ENCODE measurements at places on chromosomes 13 and 19.

GRCh38 chr13:22696433-22696832, 484.3 kb upstream of the SGCG start:
- DNase-seq: no peak

- DNase-seq: no peak
Measured at GRCh38 chr19:14023404-14024235, 4.3 kb upstream of the RLN3 start.

- DNase-seq: no peak
Measured at GRCh38 chr13:113930671-113931637, 42.9 kb downstream of the C13orf46 start.

DNA sequence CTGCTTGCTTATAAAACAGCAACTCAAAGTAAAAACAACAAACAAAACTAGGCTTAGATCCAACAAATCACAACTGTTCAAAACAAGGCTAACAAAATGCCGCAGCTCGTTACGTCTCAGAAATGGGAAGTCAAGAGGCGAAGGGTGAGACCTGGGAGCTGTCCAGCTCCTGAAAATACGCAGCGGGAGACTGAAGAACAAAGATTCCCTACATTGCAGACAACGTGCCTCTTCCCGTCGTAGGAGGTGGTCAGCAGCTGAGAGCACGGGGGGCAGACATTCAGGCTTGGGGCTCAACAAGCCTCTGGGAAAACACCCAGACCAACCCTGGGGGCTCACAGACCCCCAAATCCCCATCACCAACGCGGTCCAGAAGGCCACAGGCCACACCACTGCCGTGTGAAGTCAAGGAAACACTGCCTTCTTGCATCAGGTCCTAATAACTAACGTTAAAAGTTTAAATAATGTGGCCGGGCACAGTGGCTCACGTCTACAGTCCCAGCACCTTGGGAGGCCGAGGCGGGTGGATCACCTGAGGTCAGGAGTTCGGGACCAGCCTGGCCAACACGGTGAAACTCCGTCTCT, 13.5 kb downstream of the PLPP2 start:
- no peak for DNase-seq

DNA sequence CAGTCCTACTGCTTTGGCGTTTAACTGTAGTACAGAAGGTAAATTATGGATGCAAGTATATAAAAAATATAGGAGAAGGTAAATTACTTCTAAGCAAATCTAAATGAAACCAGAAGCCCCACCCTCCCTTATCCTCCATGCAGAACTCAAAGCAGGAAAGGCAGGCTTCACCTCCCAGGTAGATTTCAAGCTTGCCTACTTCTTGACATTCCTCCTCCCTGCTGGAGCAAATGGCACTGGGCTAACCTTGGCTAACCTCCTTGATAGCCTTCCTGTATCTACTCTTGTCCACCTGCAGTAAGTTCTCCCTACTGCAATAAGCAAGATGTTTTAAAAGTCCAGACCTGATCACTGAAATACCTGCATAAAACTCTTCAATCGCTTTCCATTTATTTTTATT, 396.0 kb downstream of the IRS2 start:
- DNase-seq: no peak

- DNase-seq: no peak
Measured at GRCh38 chr19:7541475-7541824, 5.9 kb downstream of the PNPLA6 start.

GRCh38 chr19:35034005-35034502, 3.8 kb downstream of the SCN1B start:
- no peak for DNase-seq

DNA sequence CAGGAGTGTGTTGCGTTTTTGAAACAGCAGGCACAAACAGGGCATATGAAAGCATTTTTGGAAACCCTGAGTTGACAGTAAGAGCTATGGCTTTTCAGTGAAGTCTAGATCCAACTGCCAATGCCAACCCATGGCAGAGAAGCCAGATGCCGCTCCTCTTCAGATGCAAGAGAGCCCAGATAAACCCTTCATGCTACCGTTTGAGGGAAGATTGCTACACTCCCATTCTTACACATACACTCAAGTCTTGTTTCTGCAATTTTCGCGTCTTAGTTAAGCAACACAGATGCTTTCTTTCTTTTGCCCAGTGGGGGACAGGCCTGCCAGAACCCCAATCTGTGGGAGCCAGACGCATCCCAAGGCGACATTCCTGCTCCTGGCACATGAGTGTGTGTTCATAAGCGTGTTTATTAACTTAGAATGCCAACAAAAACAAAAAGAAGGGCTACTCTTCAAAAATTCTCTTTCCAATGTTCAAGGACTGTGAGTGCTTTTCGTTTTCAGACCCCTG, 10.4 kb downstream of the BORCS8 start:
- no peak for DNase-seq

GRCh38 chr19:7848779-7849457, 18.9 kb downstream of the EVI5L start:
- DNase-seq: no peak

DNA sequence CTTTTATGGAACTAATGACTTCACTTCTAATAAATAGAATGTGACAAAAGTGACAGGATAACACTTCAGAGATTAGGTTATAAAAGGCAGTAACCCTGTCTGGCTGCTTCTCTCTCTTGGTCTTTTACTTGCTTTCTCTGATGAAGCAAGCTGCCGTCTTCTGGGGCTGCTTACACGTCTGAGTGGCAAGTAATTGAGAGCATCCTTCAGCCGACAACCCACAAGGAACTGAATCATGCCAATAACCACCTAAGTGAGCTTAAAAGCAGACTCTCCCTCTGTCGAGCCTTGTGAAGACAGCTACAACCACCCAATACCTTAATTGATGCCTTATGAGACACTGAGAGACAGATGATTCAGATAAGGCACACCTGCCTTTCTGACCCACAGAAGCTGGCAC, 1091.2 kb downstream of the SLITRK1 start:
- no peak for DNase-seq

GRCh38 chr13:50889317-50889716, 20.3 kb upstream of the RNASEH2B start:
- no peak for DNase-seq

DNA sequence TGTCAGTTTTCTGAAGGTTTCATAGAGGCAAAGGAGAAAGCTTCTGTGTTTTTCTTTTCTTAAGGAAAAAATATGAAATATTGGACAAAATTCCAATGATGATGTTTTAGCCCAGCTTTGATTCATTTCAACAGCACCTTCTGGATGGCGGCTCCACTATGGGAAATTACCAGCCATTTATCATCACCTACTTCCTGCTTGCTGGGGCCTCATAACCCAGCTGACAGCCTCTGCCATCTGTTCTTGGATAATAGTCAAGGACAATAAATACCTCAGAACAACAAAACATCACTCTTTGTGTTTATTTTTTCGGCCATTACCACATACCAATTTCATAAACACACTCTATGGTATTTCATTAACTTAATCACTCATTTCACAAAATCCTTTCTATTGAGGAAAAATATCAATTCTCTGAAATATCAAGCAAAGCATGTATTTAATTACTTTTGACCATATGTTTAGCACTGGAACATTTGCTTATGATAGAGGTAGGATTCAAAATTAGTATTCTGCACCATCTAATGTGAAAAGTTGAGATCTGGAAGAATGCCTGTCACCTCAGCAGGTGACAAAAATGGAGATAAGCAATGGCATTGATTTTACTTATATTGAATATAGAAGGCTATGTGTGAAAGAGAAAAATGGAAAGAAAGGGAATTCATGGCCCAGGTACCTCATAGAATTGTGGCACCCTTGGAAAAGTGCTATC, 629.7 kb downstream of the LIG4 start:
- no peak for DNase-seq

- no peak for DNase-seq
Measured at GRCh38 chr19:48609571-48610108, 3.1 kb downstream of the SPACA4 start.

- no peak for DNase-seq
Measured at GRCh38 chr19:36331353-36332228, 47.4 kb downstream of the ZFP14 start.

GRCh38 chr13:111337206-111337605, 16.8 kb downstream of the TEX29 start:
- DNase-seq: no peak

DNA sequence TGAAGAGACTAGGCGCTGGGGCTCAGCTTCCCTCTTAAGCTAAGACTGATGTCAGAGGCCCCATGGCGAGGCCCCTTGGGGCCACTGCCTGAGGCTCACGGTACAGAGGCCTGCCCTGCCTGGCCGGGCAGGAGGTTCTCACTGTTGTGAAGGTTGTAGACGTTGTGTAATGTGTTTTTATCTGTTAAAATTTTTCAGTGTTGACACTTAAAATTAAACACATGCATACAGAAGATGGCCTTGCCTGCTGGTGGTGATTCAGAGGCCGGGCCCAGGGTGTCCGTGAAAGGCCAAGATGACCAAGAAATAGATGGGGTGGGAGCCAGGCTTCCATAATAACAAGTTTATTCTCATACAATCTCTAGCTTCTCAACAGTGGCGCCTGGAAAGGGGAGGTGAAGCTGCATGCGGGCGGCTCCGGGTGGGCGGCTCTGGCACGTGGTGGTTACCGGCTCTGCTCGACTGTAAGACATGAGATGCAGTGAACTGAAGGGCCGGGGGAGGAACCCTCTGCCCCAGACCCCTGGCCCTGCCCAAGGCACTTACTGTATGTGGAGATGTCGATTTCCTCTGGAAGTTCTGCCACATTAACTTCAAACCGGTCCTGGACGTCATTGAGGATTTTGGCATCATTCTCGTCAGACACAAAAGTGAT, 10.5 kb downstream of the DDX39A start:
- DNase-seq: no peak

GRCh38 chr13:34164582-34164981, 346.6 kb downstream of the RFC3 start:
- no peak for DNase-seq

DNA sequence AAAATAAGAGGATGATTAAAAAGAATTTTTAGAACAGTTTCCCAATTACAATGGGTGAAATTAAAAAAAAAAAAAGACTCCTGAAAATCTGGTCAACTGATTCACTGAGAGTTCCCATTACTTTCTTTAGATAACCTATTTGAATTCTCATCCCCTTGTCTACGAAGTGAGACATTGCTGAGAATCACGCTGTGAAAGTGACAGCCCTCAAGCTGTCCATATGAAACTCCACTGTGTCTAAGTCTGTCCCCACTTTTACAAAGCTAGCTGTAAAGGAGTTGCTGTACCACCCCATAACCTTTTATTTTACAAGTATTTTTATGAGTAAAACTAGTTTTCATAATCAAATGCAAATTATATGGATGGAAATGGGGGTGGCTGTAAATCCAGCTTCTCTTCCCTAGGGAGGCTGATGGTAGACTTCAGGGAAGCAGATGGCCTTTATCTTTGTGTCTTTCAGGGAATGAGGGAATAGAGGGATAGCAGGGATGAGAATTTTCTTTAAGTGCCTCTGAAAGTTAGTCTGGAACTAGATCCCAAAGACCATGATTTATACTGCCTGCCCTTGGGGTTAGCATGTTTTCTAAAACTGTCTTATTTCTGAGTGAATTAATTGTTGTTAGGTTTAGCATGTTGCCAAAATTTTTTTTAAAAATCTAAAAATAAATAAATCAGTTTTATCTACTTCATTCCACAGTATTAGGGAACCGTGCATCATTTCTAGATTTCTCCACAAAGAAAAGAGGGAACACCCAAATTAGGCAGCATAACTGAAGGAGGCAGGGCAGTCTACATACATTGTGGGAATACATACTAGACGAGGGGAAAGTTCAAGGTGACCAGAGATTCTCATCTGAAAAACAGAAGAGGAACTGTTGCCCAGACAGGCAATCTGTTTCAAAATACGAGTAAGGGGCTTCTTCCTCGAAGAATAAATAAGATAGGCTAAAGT, 1219.1 kb downstream of the UQCRFS1 start:
- no peak for DNase-seq

- no peak for DNase-seq
Measured at GRCh38 chr19:13315495-13315894, 165.3 kb downstream of the IER2 start.

GRCh38 chr13:113927661-113928581, 46.0 kb downstream of the C13orf46 start:
- DNase-seq: no peak

DNA sequence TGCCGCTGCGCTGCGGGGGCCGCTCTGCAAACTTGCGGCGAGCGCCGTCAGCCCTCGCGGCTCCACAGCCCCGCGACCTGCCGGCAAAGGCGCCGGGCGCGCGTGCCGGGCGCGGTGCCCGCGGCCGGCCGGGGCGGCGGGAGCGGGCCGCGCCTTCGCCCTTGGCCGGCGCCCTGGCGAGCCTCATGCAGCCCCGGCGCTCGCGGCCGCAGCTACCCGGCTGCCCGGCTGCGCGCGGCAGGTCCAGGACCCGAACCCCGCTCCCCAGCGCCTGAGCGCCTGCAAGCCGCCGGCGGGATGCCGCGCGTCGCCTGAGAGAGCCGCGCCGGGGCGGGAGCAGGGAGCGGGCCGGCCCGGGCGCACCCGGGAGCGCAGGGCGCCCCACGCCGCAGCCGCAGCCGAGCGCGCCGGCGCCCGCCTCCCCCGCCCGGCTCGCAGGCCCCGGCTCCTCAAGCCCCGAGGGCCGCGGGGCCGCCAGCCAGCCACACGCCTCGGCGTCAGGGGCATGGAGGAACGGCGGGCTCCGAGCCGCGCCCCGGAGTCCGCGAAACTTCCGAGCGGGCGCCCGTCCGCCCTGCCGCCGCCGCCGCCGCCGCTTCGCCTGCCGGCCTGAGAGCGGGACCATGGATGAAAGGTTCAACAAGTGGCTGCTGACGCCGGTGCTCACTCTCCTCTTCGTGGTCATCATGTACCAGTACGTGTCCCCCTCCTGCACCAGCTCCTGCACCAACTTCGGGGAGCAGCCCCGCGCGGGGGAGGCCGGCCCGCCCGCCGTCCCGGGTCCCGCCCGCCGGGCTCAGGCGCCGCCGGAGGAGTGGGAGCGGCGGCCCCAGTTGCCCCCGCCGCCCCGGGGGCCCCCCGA, 564 bp downstream of the HS6ST3 start:
- no peak for DNase-seq

- no peak for DNase-seq
Measured at GRCh38 chr13:110334256-110334655, 27.2 kb downstream of the COL4A2 start.

DNA sequence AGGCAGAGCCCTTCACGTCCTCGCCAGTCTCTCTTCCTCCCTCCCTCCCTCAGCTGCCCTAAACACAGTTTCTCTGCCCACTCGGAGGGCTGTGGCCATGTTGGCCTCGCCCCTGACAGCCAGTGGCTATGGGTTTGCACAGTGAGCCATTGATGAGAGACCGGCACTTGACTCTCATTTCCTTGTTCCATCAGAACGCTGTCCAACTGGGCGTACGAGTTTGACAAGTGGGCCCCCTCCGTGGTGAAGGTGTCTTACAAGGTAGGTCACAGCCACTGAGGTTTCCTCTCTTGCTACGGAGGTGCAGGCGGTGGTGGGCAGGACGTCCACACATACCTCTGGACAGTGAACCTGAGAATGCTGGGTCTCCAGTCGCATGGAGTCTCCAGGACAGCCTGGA, 57.9 kb downstream of the SMARCA4 start:
- no peak for DNase-seq
